Stimulated activated CD8-positive, alpha-beta memory T cell treated with anti-CD3 and anti-CD28 coated beads, Interleukin-4, amount 100 ng/mL, for 48 hours (primary cell): ENCODE measurements at places on chromosomes 1 and 21.

- no peak for DNase-seq
Measured at GRCh38 chr1:226051365-226051764, 11.2 kb upstream of the H3-3A start.

GRCh38 chr1:57157818-57158603 is 192.2 kb upstream of the C8B start:
- DNase-seq, result no peak

DNA sequence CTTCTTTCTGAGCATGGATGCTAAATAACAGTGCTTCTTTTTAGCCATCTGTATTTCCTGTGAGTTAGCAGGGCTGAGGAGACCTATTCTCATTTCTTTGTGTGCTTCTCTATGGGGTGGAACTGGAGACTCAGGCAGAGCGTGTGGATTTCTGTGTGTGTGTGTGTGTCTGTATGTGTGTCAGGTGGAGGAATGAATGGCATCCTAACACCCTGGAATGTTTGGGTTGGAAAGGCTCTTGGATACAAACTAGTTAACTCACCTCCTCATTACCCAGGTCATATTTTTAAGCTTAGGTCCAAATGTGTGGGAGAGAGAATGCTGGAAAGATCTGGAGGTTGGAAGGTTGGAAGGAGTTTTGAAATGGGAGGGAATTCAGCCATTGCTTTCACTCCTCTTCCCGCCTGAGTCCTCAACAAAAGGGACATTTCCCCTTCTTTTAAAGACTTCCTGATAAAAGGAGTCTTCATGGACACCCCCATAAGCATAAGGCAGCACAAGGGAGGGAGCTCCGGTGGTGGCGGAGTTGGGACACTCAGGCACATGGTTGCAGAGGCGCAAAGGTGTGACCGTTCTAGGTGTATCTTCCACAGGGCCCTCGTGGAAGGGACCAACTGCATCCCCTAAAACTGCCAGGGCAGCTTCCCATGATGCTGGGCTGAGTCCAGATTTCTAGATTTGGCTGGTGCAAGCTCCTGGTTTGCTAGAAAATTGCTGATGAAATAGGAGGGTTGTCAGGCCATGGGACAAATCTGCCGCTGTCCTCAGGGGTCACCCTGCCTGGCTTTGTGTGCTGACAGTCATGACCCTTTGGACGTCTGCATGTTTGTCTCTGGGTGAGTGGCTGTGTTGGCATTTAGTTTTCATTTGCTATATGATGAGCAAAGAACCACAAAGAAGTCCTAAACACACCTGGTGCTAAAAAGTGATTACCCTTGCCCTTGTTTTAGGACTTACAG is 37.6 kb downstream of the MTARC1 start:
- DNase-seq, result no peak

GRCh38 chr21:36697060-36697850 is 1.7 kb upstream of the SIM2 start:
- DNase-seq, result no peak

GRCh38 chr1:119920104-119920968 is 24.0 kb upstream of the ADAM30 start:
- DNase-seq, result no peak

DNA sequence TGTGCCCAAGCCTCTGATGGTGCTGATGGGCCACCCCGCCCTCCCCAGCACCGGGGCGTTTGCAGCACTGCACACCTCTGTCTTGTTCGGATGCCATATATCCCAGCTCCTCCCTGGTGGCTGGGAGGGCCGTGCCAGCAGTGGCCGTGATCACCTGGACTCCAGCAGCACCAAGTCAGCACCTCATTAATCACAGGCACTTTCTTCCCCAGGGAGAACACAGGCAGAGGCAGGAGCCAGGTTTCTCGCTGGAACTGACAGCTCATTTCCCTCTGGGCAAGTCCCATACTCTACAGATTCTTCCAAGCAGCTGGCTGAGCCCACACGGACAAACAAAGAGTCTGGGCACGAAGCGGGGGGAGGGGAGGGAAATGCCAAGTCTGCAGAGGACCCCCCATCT is 141.7 kb upstream of the EDN2 start:
- DNase-seq, result peak; percentile 21

GRCh38 chr1:76901158-76901767 is 34.0 kb downstream of the ST6GALNAC5 start:
- DNase-seq, result peak; percentile 39

- no peak for DNase-seq
Measured at GRCh38 chr1:229347528-229347927, 4.7 kb upstream of the CCSAP start.
